T-helper 9 cell (primary cell): ENCODE measurements at places on chromosomes 4 and X.

DNA sequence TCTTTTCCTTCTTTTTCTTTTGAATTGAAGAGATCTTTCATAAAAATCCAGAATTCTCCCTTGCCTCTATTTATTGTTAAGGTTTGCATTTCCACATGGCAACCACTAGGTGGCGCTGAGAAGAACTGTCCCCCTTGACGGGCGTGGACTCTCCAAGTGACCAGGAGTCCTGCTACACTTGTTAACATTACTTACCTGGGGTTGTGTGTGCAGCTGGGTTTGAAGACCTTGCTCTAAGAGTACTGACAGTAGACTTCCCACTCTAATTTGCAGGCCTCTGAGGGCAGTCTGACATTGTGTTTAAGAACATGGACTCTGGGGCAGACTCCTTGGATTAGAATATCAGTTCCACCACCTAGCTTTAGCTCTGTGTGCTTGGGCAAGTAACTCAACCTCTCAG is 52.8 kb downstream of the GPRIN3 start:
- peak; percentile 19 for DNase-seq

GRCh38 chrX:30900227-30900626 is 11.2 kb upstream of the TAB3 start:
- DNase-seq, result no peak

DNA sequence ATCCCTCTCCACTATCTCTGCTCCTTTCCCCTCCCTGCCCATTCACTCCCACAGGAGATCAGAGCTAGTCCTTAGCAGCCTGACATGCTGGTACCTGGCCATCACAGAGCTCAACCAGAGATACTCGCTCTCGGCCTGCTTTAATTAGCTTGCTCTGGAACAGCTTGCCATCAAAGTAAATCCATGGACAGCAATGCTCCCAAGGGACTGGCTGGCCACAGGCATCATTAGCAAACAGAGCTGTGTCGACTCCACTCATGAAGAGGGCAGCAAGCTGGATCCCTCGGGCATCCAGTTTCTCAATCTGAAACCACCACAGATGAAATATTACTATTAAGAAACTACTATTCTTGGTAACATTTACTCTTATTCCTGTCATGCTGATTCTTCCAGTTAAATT is 43.4 kb upstream of the PHF8 start:
- no peak for DNase-seq

GRCh38 chr4:130698251-130698650 is 1602.3 kb downstream of the C4orf33 start:
- DNase-seq, result no peak

DNA sequence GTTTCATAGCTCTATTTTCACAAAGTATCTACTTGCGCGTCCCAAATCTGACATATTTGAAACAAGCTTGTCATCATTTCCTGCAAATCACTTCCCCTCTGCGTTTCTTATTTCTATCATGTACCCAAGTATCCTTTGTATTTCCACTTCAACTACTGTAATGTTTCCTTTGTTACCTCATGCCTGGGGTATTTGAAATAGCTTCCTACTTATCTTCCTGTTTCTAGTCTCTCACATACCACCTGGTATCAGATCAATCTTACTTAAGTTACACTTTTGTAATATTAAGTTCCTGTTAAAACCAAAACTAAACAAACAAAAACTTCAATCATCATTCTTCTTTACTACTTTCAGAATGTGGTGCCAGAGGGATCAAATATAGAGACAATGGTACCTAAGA is 93.6 kb upstream of the SMAD1 start:
- no peak for DNase-seq

- DNase-seq, result no peak
Observed at GRCh38 chrX:10859353-10859752, 239.0 kb upstream of the MID1 start.

GRCh38 chr4:10015140-10015753 is 6.0 kb downstream of the SLC2A9 start:
- no peak for DNase-seq

- no peak for DNase-seq
Observed at GRCh38 chrX:38816155-38816554, 14.9 kb downstream of the MID1IP1 start.

DNA sequence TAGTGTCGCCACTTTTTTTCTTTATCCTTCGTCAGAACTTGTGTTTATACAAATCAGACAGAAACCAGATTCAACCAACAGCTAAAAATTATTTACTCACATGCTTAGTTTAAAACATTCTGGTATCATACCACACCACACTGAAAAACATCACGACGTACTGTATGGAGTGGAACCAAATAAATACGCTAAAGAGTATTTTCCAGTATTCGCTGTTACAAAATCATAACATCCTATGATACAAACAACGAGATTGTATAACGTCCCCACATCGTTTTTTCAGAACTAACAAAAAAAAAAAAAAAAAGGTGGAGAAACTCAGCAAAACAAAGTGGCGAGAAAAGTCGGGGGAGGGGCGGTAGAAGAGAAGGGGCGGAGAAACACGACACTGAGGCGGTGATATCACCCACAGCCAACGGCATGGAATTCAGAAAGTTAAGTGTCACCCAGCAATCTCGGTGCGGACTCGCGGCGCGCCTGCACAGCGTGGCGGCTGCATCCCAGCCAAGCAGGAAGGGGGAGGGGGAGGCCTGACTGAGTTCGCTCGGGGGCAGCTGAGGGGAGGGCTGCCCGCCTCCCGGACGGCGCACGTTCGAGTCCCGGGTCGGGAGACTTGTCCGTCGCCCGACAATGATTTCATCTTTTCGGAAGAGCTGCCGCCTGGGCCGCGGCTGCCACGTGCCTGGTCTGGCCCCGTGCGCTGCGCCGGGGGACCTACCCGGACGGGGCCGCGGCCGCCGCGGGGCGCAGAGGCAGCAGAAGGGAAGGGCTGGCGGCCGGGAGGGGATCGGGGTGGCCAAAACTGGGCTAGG is 920 bp downstream of the SETD7 start:
- DNase-seq, result peak; percentile 81

GRCh38 chr4:7252510-7253340 is 60.4 kb downstream of the SORCS2 start:
- DNase-seq, result no peak

GRCh38 chr4:171025776-171026175 is 787.4 kb upstream of the GALNTL6 start:
- no peak for DNase-seq

DNA sequence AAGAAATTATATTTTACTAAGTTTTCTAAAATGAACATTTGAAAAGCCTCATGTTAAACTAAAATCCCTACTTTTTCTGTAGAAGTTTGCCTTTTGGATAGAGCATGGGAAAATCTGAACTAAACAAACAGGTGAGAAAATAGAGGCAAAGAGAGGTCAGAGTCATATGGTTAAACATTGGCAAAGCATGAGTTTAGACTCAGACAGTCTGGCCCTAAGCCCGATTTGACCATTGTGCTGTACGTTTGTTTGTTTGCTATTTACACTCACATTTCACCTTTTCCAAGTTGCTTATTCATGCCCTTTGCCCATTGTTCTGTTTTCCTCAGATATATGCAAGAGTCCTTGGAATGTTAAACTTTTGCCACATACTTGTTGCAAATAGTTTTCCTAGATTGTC is 85.4 kb downstream of the TIGD2 start:
- DNase-seq, result no peak

GRCh38 chrX:23333842-23334520 is 668 bp upstream of the PTCHD1 start:
- no peak for DNase-seq
